Ecto neural progenitor cell (in vitro differentiated cells): ENCODE measurements at places on chromosomes 2 and 18.

DNA sequence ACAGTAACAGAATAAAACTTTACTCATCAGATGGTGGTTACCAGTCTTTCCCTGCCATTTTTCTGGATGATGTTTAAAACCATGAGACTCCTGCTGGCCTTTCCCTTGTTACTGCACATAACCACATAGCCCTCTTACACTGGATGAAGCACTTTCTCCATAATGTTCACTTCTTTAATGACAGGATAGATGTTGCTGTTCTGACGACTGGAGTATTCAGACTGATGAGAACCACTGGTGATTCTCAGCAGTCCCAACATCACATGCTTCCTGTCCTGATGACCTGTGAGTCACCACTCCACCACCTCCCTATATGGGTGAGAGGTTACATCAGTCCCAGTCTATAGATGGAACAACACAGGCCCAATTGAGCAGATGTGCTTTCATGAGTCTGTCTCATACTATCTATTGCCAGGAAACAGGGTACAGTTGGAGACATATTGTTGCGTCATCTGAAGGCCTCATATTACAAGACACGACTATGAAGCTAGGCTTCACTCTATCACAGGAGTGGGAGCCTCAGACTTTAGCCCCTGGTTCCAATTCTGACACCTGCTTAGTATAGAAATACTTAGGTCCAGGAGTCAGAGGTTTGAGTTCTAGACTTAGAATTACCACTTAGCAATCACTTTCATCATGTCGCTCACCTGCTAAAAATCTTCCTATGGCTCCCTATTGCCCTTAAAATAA lies 145.7 kb upstream of the KLF7 start:
- DNase-seq = no peak

DNA sequence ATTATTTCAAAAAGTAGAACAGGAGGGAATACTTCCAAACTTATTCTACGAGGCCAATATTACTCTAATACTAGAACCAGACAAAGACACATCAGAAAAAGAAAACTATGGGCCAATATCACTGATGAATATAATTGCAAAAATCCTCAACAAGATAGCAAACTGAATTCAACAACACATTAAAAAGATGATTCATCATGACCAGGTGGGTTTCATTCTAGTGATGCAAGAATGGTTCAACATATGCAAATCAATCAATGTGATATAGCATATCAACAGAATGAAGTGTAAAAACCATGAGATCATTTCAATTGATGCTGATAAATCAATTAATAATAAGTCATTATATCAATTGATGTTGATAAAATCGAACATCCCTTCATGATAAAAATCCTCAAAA lies 22.4 kb upstream of the EML6 start:
- DNase-seq = no peak

- DNase-seq = no peak
These were observed 78.7 kb downstream of the ABCA12 start for GRCh38 chr2:215059724-215060123.

DNA sequence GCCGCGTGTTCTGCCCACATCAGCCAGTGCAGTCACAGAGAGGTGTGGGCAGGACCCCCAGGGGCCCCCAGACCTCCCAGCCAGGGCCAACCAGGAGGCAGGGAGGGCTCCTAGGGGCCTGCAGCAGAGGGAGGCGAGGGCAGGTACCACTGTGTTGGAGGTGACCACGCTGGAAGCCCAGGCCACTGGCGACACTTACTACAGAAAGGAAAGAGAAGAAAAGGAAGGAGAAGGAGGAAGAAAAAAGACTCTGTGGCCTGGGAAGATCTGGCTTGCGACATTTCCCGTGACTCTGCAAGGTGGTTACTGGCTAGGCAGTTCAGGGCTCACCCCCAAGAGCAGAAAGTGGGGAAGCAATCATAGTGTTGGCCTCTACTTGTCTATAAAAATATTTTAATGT lies 98.1 kb upstream of the BCL2L11 start:
- no peak for DNase-seq

DNA sequence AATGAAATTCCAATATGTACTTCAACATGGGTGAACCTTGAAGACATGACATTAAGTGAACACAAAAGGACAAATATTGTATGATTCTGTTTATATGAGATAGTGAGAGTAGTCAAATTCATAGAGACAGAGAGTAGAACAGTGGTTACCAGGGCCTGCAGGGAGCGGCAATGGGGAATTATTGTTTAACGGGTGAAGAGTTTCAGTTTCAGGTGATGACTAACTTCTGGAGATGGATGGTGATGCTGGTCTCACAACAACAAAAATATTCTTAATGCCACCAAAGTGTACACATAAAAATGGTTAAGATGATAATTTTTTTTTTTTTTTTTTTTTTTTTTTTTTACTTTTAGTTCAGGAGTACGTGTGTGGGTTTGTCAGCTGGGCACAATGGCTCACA lies 109.4 kb upstream of the TMEM200C start:
- no peak for DNase-seq

- no peak for DNase-seq
These were observed 20.2 kb downstream of the IL18RAP start for GRCh38 chr2:102442967-102443828.

DNA sequence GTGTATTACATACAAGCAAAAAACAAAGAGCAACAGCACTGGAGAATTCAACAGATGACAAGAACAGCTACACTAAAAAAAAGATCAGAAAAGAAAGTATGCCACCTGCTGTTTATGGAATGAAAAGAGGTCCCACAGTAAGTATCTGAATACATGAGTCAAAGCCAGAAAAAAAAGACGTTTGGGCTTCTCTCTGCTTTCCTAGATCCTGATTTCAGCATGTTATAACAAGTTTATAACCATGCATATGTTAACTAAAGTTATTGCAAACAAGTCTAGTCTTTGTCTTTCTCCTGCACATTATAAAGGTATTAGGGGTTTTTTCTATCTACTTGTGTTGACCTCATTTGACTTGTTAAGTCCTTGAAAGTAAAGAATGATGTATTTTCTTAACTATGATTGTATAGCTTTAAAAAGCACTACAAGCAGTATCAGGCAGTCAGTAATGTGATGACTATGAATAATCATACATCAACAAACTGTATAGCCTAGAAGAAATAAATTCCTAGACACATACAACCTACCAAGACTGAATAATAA lies 108.5 kb upstream of the COL5A2 start:
- no peak for DNase-seq

DNA sequence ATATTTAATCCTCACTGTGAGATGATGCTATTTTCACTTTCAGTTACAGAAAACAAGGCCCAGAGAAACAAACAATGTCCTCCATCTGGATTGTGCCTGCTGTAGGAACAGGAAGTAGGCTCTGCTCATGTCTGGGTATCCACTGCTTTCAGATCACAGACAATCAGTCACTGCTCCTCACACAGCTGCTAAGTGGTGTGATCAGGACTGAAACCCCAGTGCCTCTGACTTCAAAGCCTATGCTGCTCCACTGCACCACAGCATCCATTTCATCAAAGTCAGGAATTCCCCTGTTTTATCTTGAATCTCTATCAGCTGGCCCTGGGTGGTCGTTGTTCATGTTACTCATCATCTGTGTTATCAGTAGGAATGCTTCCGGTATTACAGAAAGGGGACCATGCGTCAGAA lies 303.8 kb upstream of the TRIB2 start:
- no peak for DNase-seq

- no peak for DNase-seq
These were observed 135.4 kb upstream of the ITGB6 start for GRCh38 chr2:160335441-160335840.

DNA sequence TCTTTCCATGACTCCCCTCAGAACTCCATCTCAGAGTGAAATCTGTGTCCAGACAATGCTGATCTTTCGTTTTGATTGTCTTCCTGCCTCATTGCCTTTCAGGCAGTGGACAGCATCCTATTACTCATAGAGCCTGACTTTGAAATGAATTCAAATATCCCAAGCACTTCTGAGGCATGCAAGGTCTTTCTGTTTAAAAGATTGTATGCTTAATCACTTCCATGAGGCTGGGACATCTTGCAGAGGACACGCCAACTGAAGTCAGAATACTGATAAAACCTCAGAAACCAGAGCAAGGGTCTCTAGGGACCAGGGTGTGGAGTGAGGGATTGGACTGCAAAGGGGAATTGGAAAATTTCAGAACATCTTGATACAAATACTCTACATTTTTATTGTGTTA lies 836.5 kb upstream of the ID2 start:
- DNase-seq = no peak

- DNase-seq = no peak
These were observed 87.1 kb downstream of the GFPT1 start for GRCh38 chr2:69299772-69300516.

- no peak for DNase-seq
These were observed 39.0 kb downstream of the KIAA2012 start for GRCh38 chr2:202112041-202112440.

DNA sequence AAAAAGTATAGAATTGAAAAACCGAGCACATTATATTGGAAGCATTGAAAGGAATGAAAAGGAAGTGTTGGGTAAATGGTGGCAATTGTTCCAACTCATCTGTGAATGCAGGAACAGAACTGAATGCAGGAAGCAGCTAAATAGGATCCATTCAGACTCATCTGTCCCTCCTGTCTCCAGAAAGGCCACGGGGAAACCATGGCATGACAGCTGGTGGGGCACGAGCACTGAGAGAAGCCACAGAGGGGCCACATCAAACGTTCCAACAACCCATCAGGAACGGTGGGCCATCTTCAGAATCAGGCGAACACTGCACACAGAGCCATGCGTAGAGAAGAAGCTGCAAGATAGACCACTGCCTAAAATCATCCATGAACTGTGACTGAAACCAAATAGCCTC lies 138.5 kb upstream of the SLC35G4 start:
- DNase-seq = no peak

- no peak for DNase-seq
These were observed 115.8 kb upstream of the FSHR start for GRCh38 chr2:49270091-49270490.

DNA sequence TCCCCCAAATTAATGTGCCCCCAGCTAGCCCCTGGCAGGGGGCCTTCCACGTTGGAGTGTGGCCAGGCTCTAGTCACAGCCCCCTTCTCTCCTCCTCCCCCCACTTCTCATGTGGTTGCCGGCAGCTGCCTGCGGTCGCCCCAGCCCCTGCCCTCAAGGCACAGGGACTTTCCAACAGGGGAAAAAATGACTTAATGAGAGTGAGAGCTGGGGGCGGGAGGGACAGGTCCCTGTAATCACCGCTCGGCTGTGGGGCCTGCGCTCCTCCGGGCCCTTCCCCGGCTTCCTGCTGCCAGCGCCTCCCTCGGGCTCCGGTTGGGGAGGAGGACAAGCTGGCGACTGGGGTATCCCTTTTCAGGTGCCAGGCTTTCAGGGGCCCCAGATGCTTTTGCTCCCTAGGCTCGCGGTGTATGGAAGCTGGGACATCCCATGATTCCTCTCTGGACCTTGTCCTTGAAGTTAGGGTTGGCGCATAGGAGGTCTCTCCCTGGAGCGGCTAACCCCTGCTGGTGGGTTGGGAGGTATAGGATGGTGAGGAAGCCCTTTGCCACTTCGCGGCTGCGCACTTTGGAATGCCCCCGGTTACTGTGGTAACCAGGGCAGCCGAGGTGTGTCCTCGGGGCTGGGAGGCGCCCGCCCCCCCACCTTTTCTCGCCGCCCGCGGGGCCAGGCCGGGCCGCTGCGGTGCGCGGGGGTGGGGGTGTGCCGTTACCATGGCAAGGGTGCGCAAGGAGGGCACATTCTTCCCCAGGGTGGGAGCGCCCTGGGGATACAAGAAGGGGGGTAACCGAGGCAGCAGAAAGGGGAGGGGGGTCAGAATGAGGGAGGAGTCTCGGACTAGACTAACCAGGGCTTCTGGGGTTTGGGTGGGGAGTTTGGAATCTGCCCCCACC lies 16.1 kb downstream of the WNT10A start:
- DNase-seq = no peak

DNA sequence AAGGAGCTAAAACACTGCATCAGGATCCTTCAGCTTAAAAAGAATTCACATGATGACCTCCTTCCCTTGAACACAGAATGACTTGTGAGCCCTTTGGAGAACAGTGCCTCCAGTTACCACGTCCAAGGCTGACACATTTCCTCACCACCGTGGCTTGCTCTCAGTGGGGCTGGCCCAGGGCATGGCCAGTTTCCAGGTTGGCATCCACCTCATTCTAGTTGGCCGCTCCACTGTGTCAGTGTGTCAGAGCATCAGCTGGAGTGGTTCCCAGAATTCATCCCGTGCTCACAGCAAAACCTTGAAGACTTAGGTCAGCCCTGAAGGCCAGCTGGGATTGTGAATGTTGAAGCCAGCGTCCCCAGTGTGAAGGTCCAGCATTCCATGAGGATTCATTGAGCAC lies 158.5 kb downstream of the INSIG2 start:
- no peak for DNase-seq

DNA sequence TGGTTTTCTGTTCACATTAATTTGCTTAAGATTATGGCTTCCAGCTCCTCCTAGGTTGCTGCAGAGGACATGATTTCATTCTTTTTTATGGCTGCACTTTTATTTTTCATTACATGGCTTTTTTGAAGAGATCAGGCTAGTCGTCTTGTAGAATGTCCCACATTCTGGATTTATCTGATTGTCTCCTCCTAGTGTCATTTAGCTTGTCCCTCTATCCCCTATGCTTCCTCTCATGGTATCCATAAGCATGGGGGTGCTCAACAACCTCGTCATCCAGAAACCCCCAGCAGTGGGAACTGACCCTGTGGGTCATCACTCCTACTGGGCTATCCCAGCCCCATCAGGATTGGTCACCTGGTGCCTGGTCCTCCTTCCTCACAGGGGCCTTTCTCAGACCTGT lies 49.6 kb downstream of the SERTAD2 start:
- no peak for DNase-seq

DNA sequence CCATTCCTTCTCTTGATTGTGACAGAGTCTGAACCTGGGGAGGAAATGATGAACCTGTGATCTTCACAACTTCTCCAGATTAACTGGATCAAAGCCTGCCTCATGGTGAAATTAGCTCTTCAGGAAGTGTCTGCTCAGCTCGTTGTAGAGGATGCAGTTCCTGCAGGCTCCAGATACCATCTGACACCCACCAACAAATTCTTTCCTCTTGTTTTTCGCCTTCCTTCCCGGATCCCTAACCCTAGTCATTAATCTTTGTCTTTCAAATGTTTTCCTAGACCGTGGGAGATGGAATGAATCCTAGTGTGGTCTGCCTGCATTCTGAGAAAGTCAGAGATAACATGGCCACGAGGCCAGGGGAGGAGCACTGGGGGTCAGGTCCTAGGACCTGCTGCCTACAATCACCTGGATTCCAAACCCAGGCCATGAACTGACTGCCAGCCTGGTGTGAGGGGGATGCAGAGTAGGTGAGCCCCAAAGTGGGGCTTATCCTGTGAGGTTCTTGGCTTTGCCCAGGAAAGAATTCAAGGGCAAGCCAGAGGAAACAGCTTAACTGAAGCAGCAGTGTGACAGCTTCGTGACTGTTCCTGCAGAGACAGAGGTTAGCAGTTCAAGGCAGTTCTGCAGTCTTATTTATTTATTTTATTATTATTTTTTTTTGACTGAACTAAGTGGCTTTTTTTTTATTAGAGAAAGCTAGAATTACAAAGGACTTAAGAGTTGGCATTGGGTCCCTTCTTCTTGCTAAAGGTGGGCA lies 67.8 kb downstream of the DIPK1C start:
- DNase-seq = no peak

- no peak for DNase-seq
These were observed 463.5 kb upstream of the NETO1 start for GRCh38 chr18:73331212-73331772.

- DNase-seq = no peak
These were observed 484.1 kb upstream of the VRK2 start for GRCh38 chr2:57562495-57562894.
